ENCODE measurements at places on chromosomes 2 and 18. TPM values are rescaled to one million over a fixed set of nuclear protein-coding genes. Genes with fewer than 3 reads are reported as not detected.

DNA sequence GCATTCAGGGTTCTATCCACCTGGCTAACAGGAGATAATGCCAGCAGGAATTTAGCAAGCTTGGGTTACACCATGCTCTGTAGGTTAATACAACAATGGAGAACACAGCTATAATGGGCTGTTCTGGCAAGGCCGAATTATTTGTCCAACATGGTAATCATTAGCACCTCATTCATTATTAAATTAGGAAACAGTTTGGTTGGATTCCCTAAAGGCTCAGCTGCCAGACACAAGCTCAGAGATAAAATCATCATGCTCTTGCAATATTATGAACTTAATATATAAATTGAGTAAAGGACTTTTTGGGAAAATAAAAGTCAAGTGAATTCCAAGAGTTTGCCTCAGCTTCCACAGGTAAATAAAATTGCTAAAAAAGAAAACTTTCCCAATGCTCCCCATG, 166.4 kb downstream of the ANKRD44 start:
- no peak for DNase-seq

Gene TM4SF20
- total RNA-seq, result not detected

DNA sequence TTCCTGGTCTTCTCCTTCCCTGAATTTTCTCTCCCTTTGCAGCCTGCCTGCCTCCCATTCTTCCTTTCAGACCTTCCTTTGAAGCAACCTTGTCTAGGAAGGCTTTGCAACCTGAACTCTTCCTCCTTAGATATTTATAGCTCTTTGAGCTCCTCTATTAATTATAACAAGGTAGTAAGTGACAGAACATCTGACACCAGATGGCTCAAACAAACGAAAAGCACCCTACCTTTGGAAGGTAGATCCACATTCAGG, 57.2 kb upstream of the SLC1A4 start:
- DNase-seq, result no peak

Gene DYSF
- total RNA-seq, result 267 TPM

- DNase-seq, result no peak
These were observed 45.8 kb downstream of the DHX57 start for GRCh38 chr2:38829971-38830370.

Gene PSD4
- 1.2 TPM for total RNA-seq

Gene KCNE4
- 2.2 TPM for total RNA-seq

DNA sequence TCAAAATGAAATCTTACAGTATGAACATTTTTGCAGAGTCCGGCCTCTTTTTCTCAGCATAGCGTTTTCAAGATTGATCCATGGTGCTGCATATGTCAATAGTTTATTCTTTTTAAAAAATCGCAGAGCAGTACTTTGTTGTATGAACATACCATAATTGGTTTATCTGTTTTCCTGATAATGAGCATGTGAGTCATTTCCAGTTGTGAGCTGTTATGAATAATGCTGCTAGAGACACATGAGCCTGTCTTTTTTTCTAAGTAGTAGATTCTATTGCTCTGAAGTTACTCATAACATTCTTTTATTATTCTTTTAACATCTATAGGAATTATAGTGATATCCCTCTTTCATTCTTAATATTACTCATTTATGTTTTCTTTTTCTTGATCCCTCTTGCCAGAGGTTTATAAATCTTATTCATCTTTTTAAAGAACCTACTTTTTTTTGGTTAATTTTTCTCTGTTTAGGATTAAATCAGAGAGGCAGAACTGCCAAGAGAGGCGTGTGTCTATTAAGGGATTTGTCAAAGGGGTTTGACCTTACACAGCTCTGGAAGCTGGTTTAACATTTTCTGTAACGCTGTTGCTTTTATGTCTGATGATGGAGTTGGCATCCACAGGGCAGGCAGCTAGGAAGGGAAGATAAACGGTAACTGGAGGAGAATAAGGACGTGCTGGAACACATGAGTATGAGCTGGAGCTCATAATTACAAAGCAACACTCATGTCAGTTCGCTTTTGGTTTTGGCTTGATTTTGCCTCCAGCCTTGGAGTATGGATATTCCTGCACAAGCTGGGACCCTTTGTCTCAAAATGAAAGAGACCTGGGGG, 47.4 kb downstream of the MGAT5 start:
- DNase-seq, result no peak

- DNase-seq, result no peak
These were observed 8.0 kb downstream of the SIX3 start for GRCh38 chr2:44949329-44950151.

Gene GPR35
- total RNA-seq, result 0.92 TPM

DNA sequence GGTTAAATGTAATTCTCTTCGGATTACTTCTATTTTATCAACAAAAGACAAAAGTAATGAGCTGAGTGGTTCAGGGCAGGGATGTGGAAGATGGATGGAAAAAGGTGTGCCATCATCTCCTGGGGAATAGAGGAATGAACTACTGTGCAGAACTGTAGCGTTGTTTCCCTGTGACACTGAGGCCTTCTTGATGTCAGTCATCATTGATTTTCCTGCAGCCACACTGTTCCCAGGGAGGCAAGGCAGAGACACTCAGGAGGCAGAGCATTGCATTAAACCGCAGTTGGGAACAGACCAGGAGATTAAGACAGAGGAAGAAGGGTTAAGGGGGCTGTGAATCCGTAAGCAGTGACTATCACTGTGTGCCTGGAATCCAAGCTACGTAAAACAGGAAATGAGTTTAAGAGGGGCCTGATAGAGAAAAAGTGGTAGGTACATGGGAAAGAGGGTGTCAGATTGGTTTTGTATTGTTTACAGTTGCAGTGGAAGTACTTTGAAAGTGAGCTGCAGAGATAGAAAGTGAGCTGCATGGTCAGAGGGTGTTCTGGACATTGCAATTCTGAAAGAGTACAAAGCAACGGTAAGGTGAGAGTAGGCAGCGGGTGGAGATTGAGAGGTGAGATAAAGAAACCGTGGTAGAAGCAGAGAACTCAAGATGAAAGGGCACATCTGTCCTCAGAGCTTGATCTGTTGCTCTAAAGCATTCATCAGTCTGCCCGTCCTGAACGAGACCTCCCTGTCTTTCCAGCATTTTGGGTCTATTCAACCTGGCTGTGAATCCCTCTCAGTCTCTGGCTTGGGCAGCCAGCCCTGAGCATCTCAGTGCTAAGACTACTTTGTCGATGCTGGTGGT, 793.4 kb upstream of the CELF4 start:
- DNase-seq, result no peak

DNA sequence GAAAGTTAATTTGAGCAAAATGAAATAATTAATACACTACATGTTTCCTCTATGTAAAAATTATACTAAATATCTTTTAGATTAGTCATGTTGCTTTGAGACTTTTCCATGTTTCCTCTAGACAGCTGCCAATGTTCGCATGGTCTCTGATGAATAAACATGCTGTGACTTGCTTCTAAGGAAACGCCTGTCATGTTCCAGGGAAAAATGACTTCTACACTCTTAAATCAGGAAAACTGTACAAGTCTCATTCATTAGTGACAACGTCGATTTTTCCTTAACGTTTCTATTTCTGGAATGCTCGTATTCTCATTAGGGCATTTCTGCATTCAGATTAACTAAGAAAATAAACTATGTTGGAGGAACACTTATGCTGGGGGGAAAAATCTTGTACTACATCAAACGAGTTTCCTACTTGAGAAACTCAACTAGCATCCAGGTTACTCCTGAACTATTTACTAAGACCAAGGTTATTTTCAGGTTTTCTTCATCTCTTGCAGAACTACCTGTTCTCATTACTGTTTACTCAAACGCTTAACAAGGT, 1.6 kb downstream of the COBLL1 start:
- no peak for DNase-seq

Gene CD302
- 8.3 TPM for total RNA-seq
